Epithelial cell of proximal tubule (primary cell): ENCODE measurements at places on chromosomes 2 and 18.
A peak's percentile ranks its signal among the peaks of the same experiment; 100 is the strongest.

DNA sequence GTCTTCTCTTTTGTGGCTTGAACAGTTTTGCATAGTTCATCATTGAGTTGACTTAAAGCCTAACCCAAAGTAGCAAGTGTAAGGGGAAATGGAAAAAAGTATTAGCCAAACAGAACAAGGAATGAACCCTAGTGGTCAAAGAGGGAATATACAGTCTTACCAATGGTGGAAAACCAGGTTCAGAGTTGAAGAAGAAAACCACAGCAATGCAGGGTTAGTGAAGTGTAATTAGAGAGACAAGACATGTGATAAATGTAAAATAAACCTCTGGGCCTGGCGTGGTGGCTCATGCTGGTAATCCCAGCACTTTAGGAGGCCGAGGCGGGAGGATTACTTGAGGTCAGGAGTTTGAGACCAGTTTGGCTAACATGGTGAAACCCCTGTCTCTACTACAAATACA lies 2.4 kb downstream of the TTN start:
- DNase-seq: peak; percentile 12

DNA sequence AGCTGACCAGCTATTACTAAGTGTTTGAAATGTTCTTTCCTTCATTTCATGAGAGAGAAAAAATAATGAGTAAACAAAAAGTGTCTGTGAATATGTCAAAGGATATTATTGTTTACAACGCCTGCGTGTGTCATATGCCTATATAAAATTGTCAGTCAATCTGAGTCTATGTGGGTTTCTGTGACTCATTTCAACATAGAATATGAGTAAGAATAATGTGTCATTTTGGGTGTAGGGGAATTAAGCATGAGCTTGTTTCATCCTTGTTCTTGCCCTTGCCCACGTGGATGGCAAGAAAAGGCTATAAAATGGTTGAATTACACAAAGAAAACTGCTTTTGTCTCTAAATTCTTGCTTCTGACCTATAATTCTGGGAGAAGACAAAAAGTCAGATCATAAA lies 466.0 kb downstream of the PTH2R start:
- DNase-seq: no peak

DNA sequence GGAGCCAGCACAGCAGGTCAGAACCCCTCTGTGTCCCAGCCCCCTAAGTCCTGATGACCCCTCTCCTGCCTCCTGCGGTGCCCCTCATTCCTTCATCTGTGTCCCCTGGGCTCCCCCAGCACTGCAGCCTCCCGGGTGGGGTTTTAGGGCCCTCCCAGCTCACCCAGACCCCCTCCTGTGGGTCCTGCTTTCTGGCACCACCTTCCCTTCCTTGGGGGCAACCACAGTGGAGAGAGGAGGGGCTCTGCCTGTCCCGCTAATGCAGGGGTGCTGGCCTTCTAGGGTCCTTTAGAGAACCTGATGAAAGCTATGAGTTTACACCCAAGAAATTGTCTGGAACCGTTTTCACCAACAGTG lies 42.7 kb upstream of the ALPP start:
- DNase-seq: no peak

GRCh38 chr2:171895786-171896185 lies 1.7 kb upstream of the SLC25A12 start:
- no peak for DNase-seq

GRCh38 chr2:112084689-112085374 lies 29.8 kb downstream of the TMEM87B start:
- DNase-seq: no peak

DNA sequence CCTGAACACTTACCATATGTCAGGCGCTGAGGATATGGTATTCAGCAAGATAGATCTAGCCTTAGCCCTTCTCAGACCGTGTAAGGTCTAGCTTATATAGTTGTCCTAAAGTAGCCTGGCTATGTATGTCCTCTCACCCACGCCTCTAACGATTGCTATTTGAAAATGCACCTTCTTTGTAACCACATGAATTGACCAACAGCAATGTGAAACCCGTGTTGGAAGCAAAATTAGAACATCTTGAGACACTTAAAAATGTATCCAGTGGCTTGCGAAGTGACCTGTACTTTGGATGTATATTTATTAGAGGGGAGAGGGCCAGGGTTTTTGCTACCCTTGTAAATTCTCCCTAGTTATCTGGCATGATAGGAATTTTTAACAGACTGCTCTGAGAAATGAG lies 860.0 kb upstream of the ZEB2 start:
- DNase-seq: no peak

GRCh38 chr18:65282096-65282495 lies 468.7 kb upstream of the CDH7 start:
- no peak for DNase-seq

DNA sequence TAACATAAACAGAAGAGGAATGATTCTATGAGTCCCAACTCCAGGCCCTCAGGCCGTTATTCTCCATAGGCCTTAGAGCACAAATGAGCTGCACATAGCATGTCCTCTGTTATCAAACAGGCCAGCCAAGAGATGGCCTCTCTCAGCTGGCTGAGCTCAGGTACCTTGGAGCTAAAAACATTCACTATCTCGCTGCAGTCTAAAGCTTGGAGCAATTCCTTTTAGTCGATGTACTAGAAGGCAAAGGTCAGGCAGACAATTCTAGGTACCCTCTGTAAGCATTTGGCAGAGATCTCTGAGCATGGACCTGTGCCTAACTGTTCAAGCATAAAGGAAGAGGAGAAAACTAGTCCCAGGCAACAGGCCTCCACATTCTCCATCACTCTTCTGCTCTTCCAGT lies 38.0 kb upstream of the ATL2 start:
- no peak for DNase-seq

- DNase-seq: no peak
Observed at GRCh38 chr2:88003074-88003755, 13.1 kb downstream of the RNU2-63P start.

GRCh38 chr2:41033127-41033526 lies 581.2 kb upstream of the SLC8A1 start:
- no peak for DNase-seq

DNA sequence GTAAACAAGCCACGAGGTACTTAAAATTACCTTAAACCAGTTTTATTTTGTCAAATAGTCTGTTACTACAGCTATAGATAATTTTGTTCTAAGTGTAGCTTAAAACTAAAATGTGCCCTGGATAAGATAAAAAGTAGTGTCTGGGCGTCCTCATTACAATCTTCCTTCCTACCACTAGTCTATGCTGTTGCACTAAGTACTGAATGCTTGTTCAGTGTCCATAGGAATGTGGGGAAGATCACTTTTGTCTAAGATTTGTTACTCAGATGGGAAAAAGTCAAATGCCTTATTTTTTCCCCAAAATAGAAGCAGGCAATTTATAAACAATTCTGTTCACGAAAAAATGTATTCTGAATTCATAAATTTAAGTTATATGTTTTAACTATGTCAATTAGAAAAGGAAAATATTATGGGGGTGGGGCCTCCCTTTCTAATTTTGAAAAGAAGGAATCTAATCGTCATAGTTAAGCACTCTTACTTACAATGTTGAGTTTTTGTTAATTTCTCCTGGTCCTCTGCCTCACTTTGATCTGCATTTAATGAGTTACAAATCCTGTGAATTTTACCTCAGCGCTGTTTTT lies 140.4 kb upstream of the VRK2 start:
- DNase-seq: no peak

DNA sequence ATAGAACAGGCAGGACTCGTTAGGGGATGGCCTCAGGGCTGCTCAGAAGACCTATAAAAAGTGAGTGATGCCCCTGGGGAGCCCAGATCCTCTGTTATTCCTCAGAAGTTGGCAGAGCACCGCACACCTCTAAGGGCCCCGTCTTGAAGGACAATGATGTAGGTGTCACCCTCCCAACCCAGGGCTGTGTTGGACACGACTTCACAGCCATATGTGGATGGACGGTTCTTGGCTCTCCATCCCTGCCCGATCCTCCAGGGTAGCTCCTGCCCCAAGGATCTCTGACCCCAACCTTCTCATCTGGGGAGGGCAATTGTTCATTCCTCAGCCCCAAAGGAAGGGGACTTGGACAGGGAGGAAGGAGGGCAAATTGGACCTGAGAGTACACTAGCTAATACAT lies 246.1 kb downstream of the DYSF start:
- DNase-seq: no peak

DNA sequence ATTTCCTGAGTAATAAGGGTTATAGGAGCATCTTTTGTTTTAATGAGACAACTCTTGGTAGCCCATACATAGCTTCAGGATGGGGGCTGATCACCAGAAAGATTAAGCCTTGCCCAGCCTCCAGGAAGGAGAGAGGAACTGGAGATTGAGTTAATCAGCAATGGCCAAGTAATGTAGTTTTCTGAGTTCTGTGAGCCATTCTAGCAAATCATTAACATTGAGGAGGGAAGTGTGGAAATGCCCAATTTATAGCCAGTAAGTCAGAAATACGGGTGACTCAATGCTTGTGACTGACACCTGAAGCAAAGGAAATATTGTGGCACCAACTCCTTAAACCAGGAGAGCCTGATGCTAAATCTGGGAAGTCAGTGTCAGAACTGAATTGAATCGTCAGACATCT lies 205.1 kb upstream of the SRD5A2 start:
- DNase-seq: peak; percentile 85

DNA sequence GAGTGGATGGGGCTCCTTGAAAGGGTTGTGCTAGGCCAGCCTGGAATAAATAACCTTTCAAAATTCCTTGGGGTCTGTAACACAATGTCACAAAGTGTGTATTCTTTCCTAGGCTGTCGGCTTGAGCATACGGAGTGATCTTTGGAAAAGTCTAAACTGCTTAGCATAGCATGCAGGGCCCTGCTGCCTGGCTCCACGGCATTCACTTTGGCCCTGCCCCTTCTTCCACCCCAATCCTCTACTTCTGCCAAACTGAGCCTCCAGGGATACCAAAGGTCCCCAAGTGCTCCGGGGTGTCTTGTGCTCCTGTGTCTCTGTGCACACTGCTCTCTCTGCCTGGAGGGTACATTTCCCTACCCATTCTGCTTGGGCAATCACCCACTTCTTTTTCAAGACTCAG lies 196.1 kb downstream of the LTBP1 start:
- DNase-seq: no peak

GRCh38 chr18:3014503-3015203 lies 1.7 kb upstream of the LPIN2 start:
- DNase-seq: no peak

GRCh38 chr2:77807531-77808215 lies 285.5 kb upstream of the LRRTM4 start:
- DNase-seq: no peak

GRCh38 chr2:172751564-172751963 lies 15.9 kb downstream of the RAPGEF4 start:
- DNase-seq: no peak

- no peak for DNase-seq
Observed at GRCh38 chr2:158144914-158145625, 43.4 kb downstream of the UPP2 start.

DNA sequence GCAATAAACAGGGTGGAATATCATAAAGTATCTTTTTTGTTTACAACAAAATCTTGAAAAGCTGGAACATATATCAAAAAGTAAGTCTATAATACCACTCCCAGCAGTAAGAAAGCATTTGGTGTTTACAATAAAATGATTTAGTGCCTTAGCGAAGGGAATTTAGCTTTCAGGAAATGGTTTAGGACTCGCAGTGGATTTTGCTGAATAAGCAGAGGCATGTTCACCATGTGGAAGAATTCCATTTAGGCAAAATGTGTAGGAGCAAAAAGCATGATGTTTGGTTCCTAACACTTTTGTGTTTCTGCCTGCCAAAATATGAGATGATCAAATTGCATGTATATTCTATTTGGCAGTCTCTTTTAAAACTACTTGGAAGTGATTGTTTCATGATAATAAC lies 163.6 kb downstream of the AGPS start:
- DNase-seq: no peak

DNA sequence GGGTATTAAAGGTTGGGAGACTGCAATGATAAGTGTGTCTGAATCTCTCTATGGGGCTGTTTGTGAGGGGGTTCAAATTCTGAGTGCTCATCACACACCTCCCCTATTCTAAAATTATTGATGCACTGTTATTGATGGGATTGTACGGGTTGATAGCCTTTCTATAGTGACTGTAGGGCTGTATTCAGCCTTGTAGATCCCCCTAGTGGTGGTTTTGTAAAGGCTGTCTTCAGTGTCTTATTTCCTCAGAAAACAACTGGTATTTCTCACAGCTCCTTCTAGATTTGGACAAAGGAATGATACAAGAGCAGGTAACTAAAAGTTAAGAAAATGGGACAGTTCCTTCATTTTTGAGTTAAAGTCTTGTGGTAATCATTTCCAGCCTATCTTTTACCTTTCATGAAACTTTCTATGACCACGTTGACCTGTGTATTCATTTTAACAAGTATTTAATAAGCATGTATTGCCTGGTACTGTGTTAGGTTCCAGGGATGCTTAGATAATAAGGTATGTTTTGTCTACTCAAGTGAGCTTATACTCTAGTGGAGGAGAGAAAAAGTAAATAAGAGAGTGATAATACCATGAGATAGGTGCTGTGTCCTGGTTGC lies 21.2 kb downstream of the SMAD4 start:
- DNase-seq: no peak

DNA sequence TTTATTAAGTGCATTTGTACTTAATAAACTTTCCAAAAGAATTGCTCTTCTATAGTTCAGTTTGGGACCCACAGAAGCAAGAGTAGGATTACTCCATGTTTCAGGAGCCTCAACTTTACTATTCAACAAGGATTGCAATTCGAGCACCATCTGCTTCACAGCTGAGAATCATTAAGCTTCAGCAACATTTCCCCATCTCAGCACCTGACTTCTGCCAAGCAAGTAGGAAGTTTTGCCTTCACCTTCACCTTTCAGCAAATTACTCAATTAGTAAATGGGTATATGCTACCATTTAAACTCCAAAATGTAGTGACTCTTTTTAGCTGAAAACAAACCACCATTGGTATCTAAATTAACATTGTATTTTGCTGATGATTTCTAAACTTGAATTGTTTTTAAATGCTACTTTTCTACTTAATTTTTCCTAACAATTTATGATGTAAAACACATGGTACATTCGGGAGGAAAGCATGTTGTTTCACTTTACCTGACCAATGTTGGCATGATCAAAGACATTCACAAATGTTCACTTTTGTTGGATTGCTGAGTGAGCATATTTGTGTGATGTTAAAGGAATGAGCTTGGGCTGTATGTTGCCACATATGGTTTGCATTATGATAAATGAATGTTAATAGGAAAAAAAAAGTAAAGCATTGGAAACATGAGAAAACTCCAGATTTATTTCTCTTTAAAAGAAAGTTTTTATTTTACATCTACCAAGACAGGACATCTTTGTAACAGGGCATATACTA lies 159.2 kb downstream of the GULP1 start:
- no peak for DNase-seq

DNA sequence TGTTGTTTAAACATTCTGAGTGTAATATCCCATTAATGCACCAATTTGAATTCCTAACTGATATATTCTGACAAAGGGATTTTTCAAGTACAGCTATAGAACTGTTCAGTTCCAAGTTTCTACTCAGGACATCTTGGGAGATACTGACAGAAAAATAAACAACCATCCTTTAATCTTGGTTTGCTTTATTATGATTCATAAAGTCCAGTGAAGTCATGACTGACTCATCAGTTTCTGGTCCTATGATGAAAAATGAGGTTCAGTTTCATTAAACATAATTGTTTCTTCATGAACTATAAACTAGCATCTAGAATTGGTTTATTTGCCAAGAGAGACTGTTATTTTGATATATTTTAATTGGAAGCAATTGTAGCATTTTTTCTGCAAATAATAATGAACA lies 896.2 kb downstream of the CCDC85A start:
- DNase-seq: no peak

GRCh38 chr2:1656961-1657841 lies 87.1 kb downstream of the PXDN start:
- DNase-seq: no peak

- no peak for DNase-seq
Observed at GRCh38 chr2:231489990-231490389, 25.7 kb upstream of the NCL start.
